ENCODE measurements at places on chromosomes 2 and 18. TPM values are rescaled to one million over a fixed set of nuclear protein-coding genes. Genes with fewer than 3 reads are reported as not detected.

The TNFRSF11A gene
- total RNA-seq = 4.4 TPM

The ZNF512 gene
- total RNA-seq = 26.9 TPM

The SLC39A10 gene
- 33.5 TPM for total RNA-seq

The UGT1A6 gene
- not detected for total RNA-seq

The SFXN5 gene
- 10.7 TPM for total RNA-seq

Measured in bladder microvascular endothelial cell (primary cell).